ENCODE measurements at places on chromosomes 3 and 15.

GRCh38 chr3:36941162-36941561 is 3.7 kb downstream of the TRANK1 start:
- no peak for DNase-seq

- no peak for DNase-seq
These were observed 2.1 kb downstream of the SEMA7A start for GRCh38 chr15:74431645-74432044.

GRCh38 chr3:160129459-160130061 is 95.7 kb upstream of the C3orf80 start:
- no peak for DNase-seq

GRCh38 chr3:58092521-58092920 is 84.3 kb downstream of the FLNB start:
- no peak for DNase-seq

- DNase-seq = no peak
These were observed 107.0 kb downstream of the ETFA start for GRCh38 chr15:76204109-76204845.

Measured in D721Med (cell line).